ENCODE measurements at places on chromosomes 5 and 9.

DNA sequence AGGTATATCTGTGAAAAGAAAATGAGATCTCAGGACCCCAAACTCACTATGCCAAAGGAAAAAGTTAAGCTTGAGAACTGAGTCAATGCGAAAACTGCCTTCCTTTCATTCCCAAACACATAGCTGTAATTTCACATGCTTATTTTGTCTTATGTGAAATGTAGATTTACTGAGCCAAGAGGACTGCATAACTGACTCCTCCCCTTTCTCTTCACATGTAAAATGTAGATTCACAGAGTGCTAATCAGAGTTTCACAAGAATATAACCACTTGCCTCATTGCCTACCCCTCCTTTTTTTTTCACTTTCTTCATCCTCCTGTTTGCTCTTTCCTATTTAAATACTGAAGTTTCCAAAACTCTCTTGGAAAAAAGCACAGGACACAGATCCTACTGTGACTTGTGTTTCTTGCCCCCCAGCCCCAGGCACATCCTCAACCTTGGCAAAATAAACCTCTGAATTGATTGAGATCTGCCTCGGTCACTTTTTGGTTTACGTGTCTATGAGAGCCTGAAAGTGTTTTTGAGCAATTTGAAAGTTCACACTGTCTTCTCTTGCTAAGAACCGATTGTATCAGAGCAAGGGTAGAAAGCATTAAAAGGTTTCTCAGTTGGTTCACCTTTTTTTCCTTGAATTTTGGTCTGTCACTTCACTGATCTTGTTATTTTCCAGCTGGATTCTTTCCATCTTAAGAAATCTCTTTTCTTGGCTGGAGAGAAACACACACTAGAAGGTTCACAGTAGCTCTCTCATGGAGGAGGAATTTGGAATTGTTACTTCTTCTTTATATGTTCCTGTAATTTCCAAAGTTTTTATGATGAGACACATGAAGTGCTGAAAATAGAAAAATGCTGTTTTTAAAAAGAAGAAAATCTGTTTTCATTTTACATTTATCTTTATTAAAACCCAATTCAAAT is 44.8 kb upstream of the SNAPC3 start:
- DNase-seq: no peak

DNA sequence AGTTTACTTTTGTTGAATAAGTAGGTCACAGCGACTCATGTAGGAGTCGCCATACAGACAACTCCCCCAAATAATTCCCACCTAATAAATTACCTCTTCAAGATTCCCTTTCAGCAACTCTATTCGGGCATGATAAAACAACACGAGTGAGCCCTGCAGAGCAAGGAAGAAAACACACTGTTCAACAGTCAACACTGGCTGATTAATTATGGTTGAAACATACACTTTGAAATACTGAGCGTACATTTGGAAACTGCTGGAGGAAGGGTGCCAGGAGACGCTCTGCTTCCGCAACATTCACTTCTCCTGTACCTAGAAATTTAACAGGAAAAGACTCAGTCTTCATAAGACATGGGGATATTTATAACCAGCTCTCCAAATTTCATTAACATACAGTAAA is 117.5 kb downstream of the TTC39B start:
- DNase-seq: no peak

- peak; percentile 41 for DNase-seq
These were observed 109.8 kb upstream of the TBC1D2 start for GRCh38 chr9:98365227-98365669.

DNA sequence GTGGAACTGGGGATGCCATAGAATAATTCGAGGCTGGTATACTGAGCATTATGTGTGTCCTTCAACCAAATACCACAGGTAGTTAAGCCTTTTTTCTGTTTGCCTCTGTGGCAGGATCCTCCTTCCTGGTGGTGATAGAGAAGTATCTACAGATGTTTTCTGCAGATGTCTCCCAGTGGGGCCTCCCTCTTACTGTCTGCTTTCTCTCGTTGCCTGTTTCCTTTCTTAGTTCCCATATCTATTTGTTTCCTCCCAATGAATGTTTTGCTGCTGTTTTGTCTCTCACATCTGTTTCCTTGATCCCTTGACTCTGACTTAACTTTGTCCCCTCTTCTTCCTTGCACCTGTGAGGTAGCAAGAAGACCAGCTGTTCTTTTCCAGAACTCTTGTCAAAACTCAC is 130.9 kb upstream of the NUDT12 start:
- DNase-seq: no peak

DNA sequence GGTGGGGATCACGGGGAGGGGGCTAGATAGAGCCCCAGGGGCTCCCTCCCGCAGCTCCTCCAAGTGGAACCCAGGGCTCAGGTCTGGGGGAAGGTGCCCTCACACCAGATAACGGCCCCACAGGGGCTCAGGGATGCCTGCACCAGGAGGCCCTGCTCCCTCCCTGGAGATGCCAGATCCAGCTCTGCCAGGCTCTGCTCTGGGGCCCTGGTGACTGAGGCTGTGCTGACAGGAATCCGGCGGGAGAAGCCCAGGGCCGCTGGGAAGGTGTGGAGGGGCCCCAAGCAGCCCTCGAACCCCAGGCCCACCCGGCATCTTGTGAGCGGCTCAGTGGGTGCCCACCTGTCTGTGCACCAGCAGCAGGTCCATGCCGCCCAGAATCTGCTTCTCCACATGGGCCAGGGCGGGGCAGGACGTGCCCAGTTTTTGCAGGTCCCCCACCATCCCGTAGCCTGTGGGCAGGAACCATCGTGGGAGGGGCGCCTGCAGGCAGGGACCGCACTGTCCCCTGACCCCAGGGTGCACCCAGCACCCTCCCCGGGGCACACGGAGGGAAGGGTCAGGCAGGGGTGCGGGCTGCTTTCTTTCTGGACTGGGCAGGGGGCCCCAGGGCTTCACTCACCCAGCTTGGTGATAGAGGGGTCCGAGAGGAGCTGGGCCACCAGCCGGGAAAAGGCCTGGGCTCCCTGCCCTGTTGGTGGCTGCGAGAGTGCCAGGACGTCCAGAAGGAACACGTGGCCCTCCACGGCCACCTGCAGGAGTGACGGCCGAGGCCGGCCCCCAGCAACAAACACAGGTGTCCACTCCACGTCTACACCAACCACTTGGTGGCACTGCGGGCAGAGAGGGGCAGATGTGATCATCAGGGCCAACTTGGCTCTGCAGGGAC is 48.9 kb upstream of the NRARP start:
- no peak for DNase-seq

DNA sequence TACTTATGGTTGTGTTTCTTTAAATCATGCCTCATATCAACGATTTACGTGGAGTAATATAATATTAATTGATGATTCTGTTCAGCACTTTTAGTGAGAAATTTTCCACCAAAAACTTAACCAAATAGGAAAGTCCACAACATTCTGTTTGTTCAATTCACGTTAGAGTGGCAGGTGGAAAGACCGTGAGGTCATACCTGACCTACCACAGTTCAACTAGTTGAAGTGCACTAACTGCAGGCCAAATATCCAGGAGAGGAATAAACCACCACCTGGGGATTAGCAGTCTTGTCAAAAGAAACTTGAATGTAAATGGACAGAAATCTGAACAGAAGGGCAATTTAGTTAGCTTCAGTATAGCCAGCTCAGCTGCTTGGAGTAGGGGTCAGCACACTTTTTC is 577.7 kb downstream of the KIF4B start:
- DNase-seq: no peak

DNA sequence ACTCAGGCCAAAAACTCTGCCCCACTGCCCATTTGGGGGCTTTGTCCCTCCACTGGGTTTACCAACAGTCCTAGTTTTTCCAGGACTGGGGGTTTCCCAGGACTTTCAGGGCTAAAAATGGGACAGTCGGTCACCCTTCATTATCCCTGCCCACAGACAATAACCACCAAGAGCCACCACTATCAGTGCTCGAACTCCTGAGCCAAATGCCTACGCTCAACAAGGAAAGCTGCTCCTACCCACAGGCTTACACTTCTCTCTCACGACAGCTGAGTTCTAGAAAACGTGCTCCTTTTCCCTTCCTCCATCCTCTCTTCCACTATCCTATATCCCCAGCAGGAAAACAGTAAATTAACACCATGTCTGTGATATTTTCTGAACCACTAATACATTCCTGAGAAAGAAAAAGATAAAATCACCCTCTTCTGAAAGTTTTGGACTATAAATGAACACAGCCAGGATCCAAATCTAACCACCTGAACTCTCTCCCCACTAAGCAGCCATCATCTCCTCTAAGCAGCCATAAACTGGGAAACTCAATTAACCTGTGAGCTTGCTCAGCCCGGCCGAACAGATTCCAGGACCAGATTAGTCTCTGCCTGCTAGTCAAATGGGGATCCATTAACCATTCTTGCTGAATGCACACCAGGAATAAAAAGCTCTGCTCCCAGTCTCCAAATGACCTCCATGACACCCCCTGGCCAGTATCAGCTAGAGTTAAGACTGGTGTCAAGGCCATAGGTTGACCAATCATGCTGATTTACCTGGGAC is 41.8 kb downstream of the KLHL3 start:
- no peak for DNase-seq

- DNase-seq: no peak
These were observed 6.9 kb upstream of the NR5A1 start for GRCh38 chr9:124514125-124514524.

DNA sequence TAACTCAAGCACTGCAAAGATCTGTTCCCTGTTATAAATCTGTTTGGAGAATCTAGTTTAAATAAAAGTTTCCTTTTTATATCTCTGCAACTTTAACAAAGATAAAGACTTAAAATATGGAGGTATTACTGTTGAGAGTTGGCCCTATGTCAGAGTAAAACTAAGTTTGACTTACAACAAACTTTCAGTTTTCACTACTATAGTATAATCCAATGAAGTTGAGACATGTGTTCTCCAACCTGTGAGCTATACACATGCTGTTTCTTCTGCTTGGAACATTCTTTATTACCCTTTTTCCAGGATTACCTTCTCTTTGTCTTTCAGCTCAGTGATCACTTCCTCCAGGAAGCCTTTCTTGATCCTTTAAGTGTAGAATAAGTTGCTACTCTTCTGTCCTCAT is 1109.3 kb downstream of the MAT2B start:
- DNase-seq: no peak

DNA sequence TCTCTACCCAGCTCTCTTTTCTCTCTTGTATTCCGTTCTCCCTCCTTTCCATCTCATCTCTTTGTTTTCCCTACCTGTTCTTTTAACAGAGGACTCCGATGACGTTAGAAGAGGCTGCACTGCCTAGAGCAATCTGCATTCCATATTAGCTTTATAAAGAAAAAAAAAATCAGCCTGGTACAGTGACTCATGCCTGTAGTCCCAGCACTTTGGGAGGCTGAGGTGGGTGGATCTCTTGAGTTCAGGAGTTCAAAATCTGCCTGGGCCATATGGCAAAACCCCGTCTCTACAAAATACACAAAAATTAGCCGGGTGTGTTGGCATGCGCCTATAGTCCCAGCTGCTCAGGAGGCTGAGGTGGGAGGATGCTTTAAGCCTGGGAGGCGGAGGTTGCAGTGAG is 49.0 kb downstream of the DAPK1 start:
- DNase-seq: no peak

GRCh38 chr5:156914371-156914737 is 48.7 kb downstream of the TIMD4 start:
- no peak for DNase-seq

- peak; percentile 22 for DNase-seq
These were observed 27.7 kb downstream of the PPP3R2 start for GRCh38 chr9:101566904-101567724.

DNA sequence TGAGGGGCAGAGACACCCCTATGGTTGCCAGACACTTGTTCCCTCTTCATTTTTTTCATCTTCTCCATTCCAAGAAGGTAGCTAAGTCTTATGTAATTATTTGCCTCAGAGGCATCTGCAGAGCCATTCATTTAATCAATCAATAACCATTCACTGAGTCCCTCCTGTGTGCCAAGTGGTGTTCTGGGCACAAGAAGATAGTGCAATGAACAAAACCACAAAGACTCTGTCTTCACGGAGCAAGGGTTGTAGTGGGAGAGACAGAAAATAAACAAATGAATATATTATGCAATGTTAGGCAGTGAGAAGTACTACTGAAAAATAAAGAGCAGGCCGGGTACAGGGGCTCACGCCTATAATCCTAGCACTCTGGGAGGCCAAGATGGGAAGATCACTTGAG is 41.4 kb upstream of the CTNNA1 start:
- no peak for DNase-seq

DNA sequence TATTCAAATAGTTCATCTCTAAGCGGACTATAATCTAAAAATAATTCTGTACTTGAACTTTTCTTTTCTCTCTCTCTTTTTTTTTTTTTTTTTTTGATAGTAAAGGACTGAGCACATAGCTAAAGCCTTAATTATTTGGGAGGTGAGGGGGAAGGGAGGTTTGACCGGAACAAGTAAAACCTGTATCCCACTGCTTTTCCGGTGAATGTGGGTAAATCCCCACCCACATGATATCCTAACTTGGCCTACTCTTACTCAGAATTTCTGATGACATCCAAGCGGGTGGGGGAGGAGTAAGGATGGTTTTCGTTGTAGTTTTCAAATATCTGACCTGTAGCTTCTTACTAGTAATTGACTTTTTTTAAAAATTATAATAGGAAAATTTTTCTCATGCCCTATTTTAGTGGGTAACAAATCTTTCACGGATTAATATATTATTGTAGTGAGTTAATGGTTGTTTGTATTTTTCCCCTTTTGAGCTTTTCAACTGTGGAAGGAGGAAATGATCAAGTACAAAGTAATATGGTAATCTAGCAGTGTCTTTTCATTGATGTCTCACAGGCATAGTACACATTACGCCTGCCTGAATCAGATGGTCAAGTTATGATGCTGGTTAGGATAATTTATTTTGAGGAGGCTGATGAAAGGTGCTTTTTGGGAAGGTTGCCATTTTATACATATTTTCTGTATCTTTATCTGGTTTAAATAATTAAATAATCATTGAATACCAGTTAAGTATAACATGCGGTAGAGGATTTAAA is 2.2 kb upstream of the ELL2 start:
- DNase-seq: no peak

GRCh38 chr5:157918811-157919742 is 60.1 kb upstream of the CLINT1 start:
- no peak for DNase-seq

DNA sequence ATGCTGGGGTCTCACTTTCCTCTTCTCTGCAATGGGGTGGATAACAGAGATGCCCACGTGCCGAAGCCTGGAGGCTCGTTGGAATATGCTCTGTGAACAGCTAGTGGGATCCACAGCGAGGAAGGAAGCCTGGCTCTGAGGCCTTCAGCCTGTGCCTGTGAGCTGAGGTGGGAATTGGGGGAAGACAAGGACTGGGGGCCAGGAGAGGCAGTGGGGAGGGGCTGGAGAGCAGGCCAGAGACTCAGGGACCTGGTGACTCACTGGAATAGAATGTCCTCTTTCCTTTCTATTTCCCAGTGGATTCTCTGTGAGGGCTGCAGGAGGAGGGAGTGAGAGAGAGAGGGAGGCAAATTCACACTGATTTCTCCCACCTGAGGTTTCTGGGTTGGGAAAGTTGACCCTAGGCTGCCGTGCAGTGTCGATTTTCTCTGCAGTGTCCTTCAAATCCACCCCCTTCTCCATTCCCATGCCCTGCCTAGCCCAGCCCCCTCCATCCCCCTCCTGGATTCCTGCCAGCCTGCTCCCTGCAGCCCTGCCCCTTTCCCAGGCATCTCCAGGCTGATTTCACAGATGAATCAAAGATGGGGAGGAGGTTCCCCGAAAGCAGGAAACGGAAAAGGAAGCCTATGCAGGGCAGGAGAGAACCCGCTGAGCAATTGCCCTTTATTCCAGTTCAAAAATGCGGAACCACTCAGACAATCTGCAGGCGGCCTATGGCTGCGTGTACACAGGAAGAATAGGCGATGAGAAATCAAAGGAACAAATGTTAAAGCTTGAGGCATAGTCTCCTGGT is 1.4 kb upstream of the SPAAR start:
- DNase-seq: peak; percentile 32

GRCh38 chr9:75628952-75629351 is 261.5 kb upstream of the PCSK5 start:
- DNase-seq: no peak

GRCh38 chr5:138271281-138271680 is 3.1 kb downstream of the GFRA3 start:
- no peak for DNase-seq

Measured in HCT116 (cell line).